ENCODE measurements at places on chromosomes 1 and 21.

- no peak for DNase-seq
Measured at GRCh38 chr21:44658913-44659595, 1.3 kb downstream of the KRTAP12-3 start.

GRCh38 chr1:6513320-6513801 lies 21.9 kb upstream of the PLEKHG5 start:
- DNase-seq: no peak

GRCh38 chr1:24786191-24786590 lies 40.9 kb downstream of the CLIC4 start:
- no peak for DNase-seq

GRCh38 chr1:204760757-204761156 lies 75.2 kb upstream of the LRRN2 start:
- no peak for DNase-seq

DNA sequence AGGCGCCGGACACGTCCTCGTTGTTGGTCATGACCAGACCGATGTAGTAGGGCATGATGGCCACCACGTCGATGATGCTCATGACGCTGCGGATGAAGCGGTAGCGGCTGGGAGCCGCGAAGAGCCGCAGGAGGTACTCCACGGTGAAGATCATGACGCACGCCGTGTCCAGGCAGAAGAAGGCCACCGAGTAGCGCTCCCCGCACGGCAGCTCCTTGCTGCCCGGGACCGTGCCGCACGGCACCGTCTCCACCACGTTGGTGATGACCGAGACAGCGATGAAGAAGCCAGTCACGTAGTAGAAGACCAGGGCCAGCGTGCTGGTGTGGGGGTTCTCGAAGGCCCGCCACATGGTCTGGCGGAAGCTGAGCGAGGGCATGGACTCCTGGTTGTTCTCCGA lies 7.6 kb downstream of the KCND3 start:
- no peak for DNase-seq

DNA sequence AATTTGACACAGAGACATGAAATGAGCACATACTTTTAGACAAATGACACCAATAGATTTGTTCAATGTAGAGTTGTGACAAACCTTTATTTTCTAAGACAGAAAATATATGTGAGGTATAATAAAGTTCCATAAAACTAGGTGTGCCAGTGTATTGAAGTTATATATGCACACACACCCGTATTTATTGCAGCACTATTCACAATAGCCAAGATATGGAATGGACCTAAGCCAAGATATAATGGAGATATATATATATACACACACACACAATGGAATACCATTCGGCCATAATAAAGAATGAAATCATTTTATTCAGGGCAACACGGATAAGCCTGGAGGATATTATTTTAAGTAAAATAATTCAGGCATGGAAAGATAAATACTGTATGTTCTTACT lies 1013.5 kb downstream of the KCNT2 start:
- DNase-seq: no peak

GRCh38 chr1:203665993-203666392 lies 39.4 kb downstream of the ATP2B4 start:
- DNase-seq: no peak

DNA sequence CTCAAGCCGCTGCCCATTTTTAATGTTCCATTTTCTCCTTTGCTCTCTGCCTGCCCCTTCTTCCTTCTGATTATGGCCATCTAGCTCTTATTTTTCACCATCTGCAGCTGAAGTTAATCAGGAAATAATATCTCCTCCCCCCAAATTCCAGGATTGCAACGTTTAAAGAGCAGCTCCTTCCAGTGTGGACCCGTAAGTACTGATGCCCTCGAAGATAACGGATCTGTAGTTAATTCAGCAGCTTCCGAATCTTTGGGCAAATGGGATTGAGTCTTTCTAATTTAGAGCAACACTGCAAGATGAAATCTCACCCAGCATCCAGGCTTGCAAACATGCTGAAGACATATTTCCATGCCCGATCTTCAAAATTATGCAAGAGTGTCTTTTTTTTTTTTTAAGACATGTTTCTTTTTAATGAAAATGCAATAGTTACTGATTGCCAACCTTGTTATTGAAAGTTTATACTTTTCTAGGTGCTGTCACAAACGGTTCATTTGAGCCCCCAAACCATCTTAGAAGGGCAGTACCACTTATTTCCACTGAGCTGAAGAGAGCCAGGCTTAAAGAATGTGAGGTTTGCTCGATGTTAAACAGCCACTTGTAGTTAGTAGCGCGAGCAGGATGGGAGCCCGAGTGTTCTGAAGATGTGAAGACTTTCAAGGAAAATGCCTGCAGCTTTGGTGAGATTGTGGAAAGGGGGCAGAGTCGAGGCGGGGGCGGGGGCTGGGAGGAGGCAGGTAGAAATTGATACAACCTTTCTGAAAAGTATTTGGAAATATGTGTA lies 10.9 kb upstream of the RCAN3 start:
- DNase-seq: peak; percentile 40

GRCh38 chr1:108124622-108125311 lies 75.4 kb downstream of the SLC25A24 start:
- DNase-seq: no peak

DNA sequence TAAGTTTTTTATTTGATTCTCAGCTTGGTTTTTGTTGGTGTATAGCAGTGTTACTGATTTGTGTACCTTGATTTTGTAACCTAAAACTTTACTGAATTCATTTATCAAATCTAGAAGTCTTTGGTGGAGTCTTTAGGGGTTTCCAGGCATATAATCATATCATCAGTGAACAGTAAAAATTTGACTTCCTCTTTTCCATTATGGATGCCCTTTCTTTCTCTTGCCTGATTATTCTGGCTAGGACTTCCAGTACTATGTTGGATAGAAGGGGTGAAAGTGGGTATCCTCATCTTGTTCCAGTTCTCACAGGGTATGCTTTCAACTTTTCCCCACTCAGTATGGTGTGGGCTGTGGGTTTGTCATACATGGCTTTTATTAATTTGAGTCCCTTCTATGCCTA lies 23.6 kb upstream of the MAB21L3 start:
- no peak for DNase-seq

GRCh38 chr1:227900571-227901051 lies 47.1 kb downstream of the WNT9A start:
- no peak for DNase-seq

- DNase-seq: no peak
Measured at GRCh38 chr1:22607154-22607553, 29.3 kb upstream of the C1QA start.

DNA sequence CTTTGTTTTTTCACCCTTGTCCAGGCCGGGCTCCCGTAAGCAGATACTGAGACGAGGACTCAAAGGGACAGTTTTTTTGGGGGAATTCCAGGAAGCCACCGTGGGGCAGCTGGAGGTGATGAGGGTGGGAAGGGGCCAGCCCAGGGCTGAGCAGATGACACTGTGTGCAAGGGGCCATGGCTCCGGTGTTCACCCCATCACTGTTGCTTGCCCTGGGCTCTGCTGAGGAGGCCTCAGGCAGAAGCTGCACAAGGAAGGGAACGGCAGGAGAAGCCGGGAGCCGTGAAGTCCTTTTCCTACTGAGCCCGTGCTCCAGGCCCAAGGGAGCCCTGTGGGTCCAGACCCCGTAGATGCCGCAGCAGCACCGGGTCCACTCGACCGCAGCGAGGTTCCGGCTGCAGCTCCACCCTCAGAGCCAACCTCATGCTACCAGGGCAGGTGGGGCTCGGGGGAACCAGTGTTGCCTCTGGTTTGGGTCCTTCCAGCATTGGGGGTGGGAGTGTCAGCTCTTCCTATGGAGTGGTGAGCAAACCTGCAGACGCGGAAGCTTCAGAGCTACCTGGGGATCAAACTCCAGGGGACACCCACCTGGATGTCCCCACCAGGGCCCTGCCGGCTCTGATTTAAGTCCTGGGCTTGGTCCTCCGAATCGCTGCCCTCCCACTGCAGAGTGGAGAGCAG lies 4.3 kb upstream of the CALML6 start:
- no peak for DNase-seq

DNA sequence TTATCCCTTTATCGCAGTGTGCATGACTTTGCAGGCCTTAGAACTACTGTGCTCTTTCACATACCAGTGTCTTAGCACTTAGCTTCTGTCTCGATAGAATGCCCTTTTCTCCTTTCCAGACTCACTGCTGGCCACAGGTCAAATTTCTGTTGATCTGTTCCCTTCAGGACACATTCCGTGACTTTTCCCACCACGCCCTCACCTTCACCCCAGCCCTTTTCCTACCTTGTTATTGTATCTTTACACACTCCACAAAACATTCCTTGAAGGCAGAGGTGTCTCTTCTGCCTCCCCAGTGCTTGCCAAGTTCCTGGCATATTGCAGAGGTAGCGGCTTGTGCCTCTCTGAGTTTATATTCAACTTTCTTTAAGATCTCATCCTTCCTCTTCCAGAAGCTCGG lies 3.7 kb upstream of the IGSF9 start:
- no peak for DNase-seq

DNA sequence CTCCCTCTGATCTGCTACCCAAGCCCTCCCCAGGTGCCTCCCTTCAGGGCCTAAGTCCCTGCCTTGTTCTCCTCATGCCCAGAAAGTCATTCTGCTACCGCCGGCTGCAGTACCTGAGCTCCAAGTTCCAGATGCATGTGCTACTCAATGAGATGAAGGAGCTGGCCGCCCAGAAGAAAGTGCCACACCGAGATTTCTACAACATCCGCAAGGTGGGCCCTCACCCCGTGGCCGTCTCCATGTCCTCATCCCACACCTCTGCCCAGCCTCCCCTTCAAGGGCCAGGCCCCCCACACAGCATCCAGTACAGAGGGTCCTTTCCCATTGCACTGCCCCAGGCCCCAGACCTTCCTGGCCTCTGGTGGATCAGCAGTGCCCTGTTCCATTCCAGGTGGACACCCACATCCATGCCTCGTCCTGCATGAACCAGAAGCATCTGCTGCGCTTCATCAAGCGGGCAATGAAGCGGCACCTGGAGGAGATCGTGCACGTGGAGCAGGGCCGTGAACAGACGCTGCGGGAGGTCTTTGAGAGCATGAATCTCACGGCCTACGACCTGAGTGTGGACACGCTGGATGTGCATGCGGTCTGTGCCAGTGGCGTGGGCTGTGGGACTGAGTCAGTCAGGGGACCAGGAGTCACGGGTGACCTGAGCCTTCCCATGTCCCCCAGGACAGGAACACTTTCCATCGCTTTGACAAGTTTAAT lies 8.2 kb downstream of the AMPD2 start:
- no peak for DNase-seq

Data from ELR (cell line).